ENCODE measurements at places on chromosomes 5 and 9. TPM values are rescaled to one million over a fixed set of nuclear protein-coding genes. Genes with fewer than 3 reads are reported as not detected.

DNA sequence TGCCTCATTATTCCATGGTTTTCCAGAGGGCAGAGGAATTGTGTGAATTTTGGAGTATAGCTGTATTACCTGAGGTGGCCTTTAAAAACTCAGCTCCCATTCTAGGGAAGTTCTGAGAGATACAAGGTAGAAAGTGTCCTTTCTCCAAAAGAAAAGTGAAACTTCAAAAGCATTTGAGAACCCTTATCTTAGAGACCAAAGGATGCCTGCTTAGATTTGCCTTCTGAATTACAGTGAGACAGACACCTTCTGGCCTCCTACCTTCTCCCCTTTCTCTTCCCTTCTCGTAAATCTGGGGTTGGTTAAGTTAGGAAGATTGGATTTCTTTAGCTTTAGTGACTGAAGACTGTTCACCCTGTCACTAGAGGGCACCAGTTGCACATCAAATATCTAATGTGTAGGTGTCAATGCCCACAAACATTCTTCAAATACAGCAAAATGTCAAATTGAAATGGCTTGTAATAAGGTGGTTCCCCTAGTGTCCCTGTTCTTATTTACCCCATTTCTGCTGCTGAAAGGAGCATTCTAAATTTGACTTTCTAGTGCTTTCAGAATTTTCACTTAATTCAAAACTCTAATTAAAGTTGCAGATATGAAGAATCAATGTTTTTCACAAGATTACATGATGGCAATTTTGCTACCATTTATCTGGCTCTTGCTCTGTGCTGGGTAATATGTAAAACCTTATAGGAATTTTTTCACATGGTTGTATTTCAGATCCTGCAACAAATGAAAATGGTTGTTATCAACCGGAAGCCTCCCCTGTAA is 46.7 kb downstream of the PRRC1 start:
- peak; percentile 59 for DNase-seq

- no peak for DNase-seq
These were observed 10.4 kb upstream of the SPINK4 start for GRCh38 chr9:33229359-33230114.

The IFNE gene
- 0.24 TPM for total RNA-seq

The MPDZ gene
- 25.2 TPM for total RNA-seq
